ENCODE measurements at places on chromosomes 16 and 17.
A peak's percentile ranks its signal among the peaks of the same experiment; 100 is the strongest.

GRCh38 chr17:17877529-17878358, 41.0 kb upstream of the SREBF1 start:
- H3K36me3 ChIP-seq, result no peaks in the 10 kb centered on the region
- H3K27ac ChIP-seq, result no peak overlapping the region
- peaks cover 13% of the 10 kb centered on the region for H3K4me1 ChIP-seq

DNA sequence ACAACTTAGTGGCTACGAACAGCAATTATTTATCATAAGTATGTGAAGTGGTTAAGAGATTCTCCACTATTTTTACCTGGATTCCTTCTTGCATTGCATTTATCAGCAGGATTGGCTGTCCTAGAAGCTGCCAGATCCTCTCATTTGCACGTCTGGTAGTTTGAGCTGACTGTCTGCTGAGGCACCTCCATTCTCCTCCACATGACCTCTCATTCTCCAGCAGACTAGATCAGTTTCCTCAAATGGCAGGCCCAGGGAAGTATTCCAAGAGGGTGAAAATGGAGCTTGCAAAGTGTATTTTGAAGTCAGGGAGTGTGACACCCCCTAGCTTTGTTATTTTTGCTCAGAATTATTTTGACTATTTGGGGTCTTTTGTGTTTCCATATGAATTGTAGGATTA, 870.1 kb downstream of the CDH11 start:
- no peak overlapping the region for H3K27ac ChIP-seq
- no peaks in the 10 kb centered on the region for H3K36me3 ChIP-seq
- no peak for DNase-seq

- no peaks in the 10 kb centered on the region for H3K36me3 ChIP-seq
- no peaks in the 10 kb centered on the region for H3K27me3 ChIP-seq
- no peaks in the 10 kb centered on the region for H3K4me1 ChIP-seq
- no peak overlapping the region for H3K4me3 ChIP-seq
- H3K27ac ChIP-seq, result no peak overlapping the region
- DNase-seq, result no peak
Measured at GRCh38 chr17:75428543-75429469, 23.3 kb upstream of the GRB2 start.

DNA sequence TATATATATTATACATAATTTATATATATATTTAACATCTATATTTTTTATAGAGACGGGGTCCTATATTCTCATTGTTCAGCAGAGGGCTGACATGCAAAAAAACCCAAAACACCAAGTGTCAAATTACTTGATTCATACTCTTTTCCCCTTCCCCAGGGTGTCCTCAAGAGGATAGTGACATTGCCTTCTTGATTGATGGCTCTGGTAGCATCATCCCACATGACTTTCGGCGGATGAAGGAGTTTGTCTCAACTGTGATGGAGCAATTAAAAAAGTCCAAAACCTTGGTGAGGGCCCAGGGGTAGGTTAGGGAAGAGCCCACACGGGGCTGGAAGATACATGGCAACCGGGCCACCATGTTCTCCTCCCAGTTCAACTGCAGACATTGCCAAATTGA, 11.0 kb downstream of the ITGAM start:
- H3K27ac ChIP-seq, result no peak overlapping the region
- DNase-seq, result no peak
- no peaks in the 10 kb centered on the region for H3K4me1 ChIP-seq
- no peak overlapping the region for H3K4me3 ChIP-seq
- H3K27me3 ChIP-seq, result no peaks in the 10 kb centered on the region

DNA sequence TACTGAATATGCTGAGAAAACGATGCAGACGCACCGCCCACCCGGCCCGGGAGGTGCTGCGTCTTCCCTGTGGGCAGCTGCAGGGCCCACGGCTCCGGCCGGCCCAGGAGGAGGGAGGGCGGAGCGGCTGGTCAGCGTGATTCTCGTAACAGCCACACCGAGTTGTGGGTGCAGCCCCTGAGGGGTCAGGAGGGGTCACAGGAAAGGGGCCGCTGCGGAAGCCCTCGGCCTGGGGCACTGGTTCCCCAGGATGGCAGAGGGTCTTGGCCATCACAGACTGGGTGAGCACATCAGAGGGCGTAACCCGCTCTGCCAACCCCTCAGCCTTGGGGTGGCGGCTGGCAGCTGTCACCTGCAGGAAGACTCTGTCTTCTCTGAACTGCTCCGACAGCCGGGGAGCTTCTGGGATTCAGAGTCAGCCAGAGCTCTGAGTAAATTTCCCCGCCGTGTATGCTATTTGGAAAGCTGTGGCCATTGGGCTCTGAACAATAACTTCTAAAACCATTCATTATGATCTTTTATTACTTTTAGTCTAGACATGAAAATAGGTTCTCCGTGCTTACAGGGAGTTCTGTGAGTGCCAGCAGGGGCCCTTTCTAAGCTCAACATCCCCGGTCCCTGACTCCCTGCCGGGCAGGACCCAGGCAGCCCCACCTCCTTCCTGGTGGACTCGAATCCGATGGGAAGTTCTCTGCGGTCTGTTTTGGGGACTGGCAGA, 87.4 kb upstream of the CHMP6 start:
- DNase-seq, result no peak
- H3K4me1 ChIP-seq, result 0 out of 2 replicates have a peak, but pooled peaks cover 1% of the 10 kb centered on the region
- no peaks in the 10 kb centered on the region for H3K27me3 ChIP-seq
- no peak overlapping the region for H3K27ac ChIP-seq
- H3K4me3 ChIP-seq, result no peak overlapping the region
- 0 out of 2 replicates have a peak, but pooled peaks cover 4% of the 10 kb centered on the region for H3K36me3 ChIP-seq

- H3K27me3 ChIP-seq, result peaks cover 74% of the 10 kb centered on the region
- H3K4me3 ChIP-seq, result no peak overlapping the region
- no peak for DNase-seq
Measured at GRCh38 chr17:49965524-49965909, 3.5 kb upstream of the DLX4 start.

DNA sequence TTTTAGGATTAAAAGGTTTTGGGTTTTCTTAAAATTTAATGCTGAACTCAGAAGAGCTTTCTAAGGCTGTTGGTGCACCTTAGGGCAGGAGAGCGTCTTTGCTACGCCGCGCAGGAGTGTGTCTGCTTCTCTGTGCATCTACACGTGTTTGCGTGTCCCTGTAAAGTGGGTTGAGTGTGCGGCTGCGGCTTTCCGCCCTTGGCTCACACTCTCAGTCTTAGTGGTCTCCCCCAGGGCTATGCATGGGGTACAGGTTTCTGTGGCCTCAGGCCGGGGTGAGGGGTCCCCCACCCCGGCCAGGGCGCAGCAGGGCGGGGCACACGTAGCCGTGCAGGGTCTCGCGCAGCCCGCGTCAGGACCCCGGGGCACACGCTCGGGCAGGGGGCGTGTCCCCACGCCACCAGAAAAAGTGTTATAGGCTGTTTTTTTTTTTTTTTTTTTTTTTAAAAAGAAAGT, 727 bp upstream of the TENT4B start:
- no peaks in the 10 kb centered on the region for H3K27me3 ChIP-seq
- H3K27ac ChIP-seq, result no peak overlapping the region
- no peaks in the 10 kb centered on the region for H3K36me3 ChIP-seq
- peaks cover 3% of the 10 kb centered on the region for H3K4me1 ChIP-seq
- H3K4me3 ChIP-seq, result peak overlapping the region; percentile 82

DNA sequence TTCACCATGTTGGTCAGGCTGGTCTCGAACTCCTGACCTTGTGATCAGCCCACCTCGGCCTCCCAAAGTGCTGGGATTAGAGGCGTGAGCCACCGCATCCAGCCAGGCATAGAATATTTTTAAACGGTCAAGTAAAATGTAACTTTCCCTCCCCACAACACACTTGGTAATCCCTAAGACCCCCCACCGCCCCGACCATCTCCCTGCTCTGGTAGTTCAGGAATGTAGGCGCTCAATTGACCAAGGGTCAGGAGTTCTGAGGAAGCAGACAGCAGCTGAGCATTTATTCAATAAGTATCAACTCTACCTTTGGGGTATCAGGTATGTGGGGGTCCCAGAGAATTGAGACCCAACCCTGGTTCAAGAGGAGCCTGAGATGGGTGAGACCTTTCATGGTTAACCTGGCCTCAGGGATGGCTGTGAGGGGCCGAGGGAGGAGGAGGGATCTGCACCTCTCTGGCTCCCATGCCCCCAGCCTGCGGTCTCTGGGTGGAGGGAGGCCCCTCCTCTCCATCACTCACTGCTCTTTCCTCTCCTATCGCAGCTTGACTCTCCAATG, 48.4 kb upstream of the TOB1 start:
- no peak for DNase-seq
- H3K4me1 ChIP-seq, result peaks cover 18% of the 10 kb centered on the region
- H3K36me3 ChIP-seq, result no peaks in the 10 kb centered on the region

DNA sequence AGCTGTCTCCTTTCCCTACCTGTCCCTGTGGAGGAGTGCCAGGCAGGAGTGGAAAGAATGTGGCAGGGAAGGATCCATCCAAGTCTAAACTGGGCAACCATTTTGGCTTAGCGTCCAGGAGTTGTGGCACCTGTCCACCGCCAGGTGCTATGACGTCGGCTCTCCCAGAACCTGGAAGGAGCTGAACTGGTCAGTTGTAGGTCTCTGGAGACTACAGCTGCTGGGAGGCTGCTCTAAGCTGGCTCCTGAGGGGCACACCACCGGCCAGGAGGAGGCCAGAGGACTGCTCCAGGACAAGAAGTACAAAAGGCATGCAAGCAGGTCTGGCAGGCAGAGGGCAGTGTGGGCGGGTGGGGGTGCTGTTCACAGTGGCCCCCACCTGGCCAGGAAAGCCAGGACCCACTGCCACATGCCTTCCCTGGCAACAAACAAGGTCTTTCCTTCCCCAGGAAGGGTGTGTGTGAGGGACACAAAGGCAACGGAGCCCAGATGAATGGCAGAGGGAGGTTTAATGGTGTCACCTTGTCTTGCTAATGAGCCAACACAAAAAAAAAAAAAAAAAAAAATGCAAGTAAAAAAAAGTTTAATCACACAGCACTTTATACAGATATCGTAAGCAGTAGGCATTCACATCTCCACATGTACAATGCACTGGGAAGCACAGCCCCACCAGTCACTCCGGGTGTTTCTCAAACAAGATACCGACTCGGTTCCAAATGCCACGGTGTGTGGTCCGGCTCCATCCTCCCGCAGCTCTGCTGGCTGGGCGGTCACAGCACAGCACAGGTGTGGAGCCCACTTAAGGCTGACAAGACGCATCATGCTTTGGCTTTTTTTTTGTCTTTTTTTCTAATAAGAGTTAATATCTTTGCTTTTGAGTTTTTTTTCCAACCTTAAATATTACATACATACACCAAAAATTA, 4.8 kb downstream of the SPHK1 start:
- H3K27me3 ChIP-seq, result peaks cover 12% of the 10 kb centered on the region
- H3K4me3 ChIP-seq, result no peak overlapping the region
- peaks cover 15% of the 10 kb centered on the region for H3K36me3 ChIP-seq
- no peak for DNase-seq

GRCh38 chr16:165539-166374, at the start of gene HBM:
TSS of gene HBM (plus strand) at chr16:165978. CDS start at chr16:165998, 20 bp downstream.
- no peak for DNase-seq
- H3K27ac ChIP-seq, result no peak within 1 kb of the TSS
- H3K4me3 ChIP-seq, result peak within 1 kb of the TSS; percentile 43
- H3K36me3 ChIP-seq, result no peaks in the 10 kb centered on the region
- H3K4me1 ChIP-seq, result peaks cover 12% of the 10 kb centered on the region

DNA sequence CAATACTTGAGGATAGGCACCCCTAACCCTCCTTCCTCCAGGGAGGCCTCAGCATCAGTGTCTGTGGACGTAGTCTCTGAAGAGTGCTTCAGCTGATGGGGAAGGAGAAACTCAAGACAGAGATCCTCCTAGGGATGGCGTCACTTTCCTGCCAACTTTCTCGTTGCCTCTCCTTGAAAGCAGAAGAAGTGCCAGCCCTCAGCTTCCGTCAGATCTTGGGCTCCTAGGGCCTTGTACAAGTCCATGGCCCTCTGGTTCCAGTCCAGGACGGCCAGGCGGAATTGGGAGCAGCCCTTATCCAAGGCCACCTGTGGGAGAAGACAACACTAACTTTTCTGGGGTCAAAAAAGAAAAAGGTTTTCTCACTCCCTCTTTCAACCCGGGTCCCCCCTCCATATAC, 1.3 kb downstream of the SAT2 start:
- H3K27ac ChIP-seq, result no peak overlapping the region
- no peaks in the 10 kb centered on the region for H3K36me3 ChIP-seq
- no peak overlapping the region for H3K4me3 ChIP-seq
- H3K27me3 ChIP-seq, result no peaks in the 10 kb centered on the region
- H3K4me1 ChIP-seq, result no peaks in the 10 kb centered on the region

GRCh38 chr17:8889458-8890210, 22.2 kb upstream of the PIK3R6 start:
- H3K4me1 ChIP-seq, result peaks cover 8% of the 10 kb centered on the region
- no peak for DNase-seq

- H3K36me3 ChIP-seq, result no peaks in the 10 kb centered on the region
- no peak overlapping the region for H3K4me3 ChIP-seq
- no peak overlapping the region for H3K27ac ChIP-seq
- no peak for DNase-seq
- no peaks in the 10 kb centered on the region for H3K27me3 ChIP-seq
Measured at GRCh38 chr17:1312261-1312870, 32.9 kb downstream of the TRARG1 start.

DNA sequence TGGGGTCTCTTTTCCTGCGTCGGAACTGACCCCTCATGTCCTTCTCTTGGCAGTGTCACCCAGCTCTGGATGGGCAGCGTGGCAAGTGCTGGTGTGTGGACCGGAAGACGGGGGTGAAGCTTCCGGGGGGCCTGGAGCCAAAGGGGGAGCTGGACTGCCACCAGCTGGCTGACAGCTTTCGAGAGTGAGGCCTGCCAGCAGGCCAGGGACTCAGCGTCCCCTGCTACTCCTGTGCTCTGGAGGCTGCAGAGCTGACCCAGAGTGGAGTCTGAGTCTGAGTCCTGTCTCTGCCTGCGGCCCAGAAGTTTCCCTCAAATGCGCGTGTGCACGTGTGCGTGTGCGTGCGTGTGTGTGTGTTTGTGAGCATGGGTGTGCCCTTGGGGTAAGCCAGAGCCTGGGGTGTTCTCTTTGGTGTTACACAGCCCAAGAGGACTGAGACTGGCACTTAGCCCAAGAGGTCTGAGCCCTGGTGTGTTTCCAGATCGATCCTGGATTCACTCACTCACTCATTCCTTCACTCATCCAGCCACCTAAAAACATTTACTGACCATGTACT, 13.2 kb downstream of the IGFBP4 start:
- H3K4me3 ChIP-seq, result no peak overlapping the region
- DNase-seq, result no peak
- H3K27ac ChIP-seq, result no peak overlapping the region
- H3K27me3 ChIP-seq, result no peaks in the 10 kb centered on the region

GRCh38 chr17:76558198-76559095, 18.6 kb downstream of the PRCD start:
- DNase-seq, result no peak
- no peak overlapping the region for H3K27ac ChIP-seq
- no peaks in the 10 kb centered on the region for H3K27me3 ChIP-seq
- H3K36me3 ChIP-seq, result peaks cover 12% of the 10 kb centered on the region
- peak overlapping the region; percentile 57 for H3K4me3 ChIP-seq

DNA sequence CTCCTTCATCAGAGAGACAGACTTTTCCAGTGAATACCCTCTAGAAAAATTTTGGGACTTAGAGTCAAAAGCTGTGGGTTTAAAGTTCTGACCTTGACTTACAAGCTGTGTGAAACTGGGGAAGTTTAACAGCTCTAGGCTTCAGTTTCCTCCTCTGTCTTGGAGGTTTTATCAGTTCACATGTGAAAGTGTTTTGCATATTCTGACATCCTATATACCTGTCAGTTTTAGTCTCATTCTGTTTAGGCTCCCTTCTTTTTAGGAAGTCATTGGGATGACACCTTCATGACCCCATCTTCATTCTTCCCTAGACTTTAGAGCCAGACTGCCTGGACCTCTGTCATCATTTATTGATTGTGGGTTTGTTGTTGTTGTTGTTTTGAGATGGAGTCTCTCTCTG, 44.4 kb downstream of the YPEL2 start:
- H3K4me1 ChIP-seq, result no peaks in the 10 kb centered on the region
- no peak overlapping the region for H3K27ac ChIP-seq
- no peaks in the 10 kb centered on the region for H3K36me3 ChIP-seq
- DNase-seq, result no peak
- H3K4me3 ChIP-seq, result no peak overlapping the region
- no peaks in the 10 kb centered on the region for H3K27me3 ChIP-seq

GRCh38 chr17:17052462-17053221, 10.4 kb downstream of the MPRIP start:
- no peaks in the 10 kb centered on the region for H3K36me3 ChIP-seq
- no peak for DNase-seq
- no peak overlapping the region for H3K4me3 ChIP-seq
